ENCODE measurements at places on chromosomes 5 and 9. TPM values are rescaled to one million over a fixed set of nuclear protein-coding genes. Genes with fewer than 3 reads are reported as not detected.

GRCh38 chr9:4435197-4435596, 55.1 kb upstream of the SLC1A1 start:
- H3K27me3 ChIP-seq, result no peaks in the 10 kb centered on the region
- H3K36me3 ChIP-seq, result no peaks in the 10 kb centered on the region
- H3K27ac ChIP-seq, result no peak overlapping the region
- peaks cover 2% of the 10 kb centered on the region for H3K4me1 ChIP-seq
- no peak overlapping the region for H3K4me3 ChIP-seq

GRCh38 chr5:131381021-131381420, 117.2 kb downstream of the CDC42SE2 start:
- DNase-seq, result no peak
- H3K27ac ChIP-seq, result peak overlapping the region; percentile 39
- no peaks in the 10 kb centered on the region for H3K36me3 ChIP-seq
- no peak overlapping the region for H3K4me3 ChIP-seq
- peaks cover 10% of the 10 kb centered on the region for H3K4me1 ChIP-seq

GRCh38 chr9:126860757-126861466, 473 bp downstream of the ZBTB34 start:
- peak overlapping the region; percentile 91 for H3K27ac ChIP-seq
- DNase-seq, result no peak
- peak overlapping the region; percentile 81 for H3K4me3 ChIP-seq

- no peaks in the 10 kb centered on the region for H3K4me1 ChIP-seq
- no peaks in the 10 kb centered on the region for H3K36me3 ChIP-seq
- no peaks in the 10 kb centered on the region for H3K27me3 ChIP-seq
- H3K4me3 ChIP-seq, result no peak overlapping the region
- no peak overlapping the region for H3K27ac ChIP-seq
These were observed 38.9 kb upstream of the FAM174A start for GRCh38 chr5:100496296-100496695.

GRCh38 chr9:89596937-89597555, 7.8 kb upstream of the GADD45G start:
- H3K36me3 ChIP-seq, result no peaks in the 10 kb centered on the region
- no peak for DNase-seq
- H3K27me3 ChIP-seq, result peaks cover 4% of the 10 kb centered on the region
- no peak overlapping the region for H3K4me3 ChIP-seq

DNA sequence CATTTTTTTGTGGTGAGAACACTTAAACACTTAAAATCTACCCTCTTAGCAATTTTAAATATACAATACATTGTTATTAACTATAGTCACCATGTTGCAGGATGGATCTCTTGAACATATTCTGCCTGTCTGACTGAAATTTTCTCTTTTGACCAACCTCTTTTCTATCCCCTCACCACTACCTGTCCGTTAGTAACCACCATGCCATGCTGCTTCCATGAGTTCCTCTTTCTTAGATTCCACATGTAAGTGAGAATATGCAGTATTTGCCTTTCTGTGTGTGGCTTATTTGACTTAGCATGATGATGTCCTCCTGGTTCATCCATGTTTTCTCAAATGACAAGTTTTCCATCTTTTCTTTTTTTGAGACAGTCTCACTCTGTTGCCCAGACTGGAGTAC, 48.5 kb upstream of the NAA35 start:
- no peak overlapping the region for H3K27ac ChIP-seq
- no peak for DNase-seq
- peaks cover 10% of the 10 kb centered on the region for H3K36me3 ChIP-seq
- H3K4me1 ChIP-seq, result no peaks in the 10 kb centered on the region
- no peak overlapping the region for H3K4me3 ChIP-seq

- no peak overlapping the region for H3K27ac ChIP-seq
- no peaks in the 10 kb centered on the region for H3K36me3 ChIP-seq
- no peak overlapping the region for H3K4me3 ChIP-seq
- H3K4me1 ChIP-seq, result peaks cover 15% of the 10 kb centered on the region
These were observed 172.4 kb downstream of the SYK start for GRCh38 chr9:90974016-90974415.

DNA sequence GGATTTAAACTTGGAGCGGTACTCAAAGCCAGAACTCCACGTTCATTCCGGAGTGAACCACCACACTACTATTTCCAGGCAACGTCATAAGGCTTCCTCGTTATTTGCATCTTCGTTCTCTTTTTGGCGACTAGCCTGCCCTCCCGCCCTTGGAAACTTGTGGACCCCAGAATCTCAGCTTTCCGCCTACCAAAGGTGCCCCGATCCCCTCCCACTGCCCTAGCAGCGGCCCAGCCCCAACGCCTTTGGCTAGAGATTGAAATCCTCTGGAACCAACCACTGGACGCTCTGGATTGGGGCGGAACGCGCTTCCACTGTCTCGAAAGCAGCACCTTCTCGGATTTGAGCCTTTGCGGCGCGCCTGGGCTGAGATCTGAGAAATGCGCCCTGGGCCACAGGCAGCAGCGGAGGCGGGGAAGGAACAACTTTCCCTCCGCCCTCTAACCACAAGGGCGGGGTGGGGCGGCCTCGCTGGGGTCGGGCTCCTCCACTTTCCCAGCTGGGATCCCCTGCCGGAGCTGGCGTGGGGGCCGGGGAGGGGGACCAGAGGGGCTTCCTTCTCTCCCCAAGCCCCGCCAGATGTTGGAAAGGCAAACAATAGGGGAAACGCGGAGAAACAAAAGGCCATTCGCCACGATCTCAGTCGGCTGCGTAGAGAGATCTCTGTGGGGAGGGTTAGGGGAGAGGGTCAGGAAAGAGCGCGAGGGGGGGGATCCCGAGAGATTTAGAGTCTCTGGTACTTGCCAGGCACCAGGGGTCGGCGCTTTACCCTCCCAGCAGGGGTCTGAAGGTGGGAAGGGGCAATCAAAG, 1.3 kb downstream of the MOB3B start:
- peaks cover 41% of the 10 kb centered on the region for H3K4me1 ChIP-seq
- H3K36me3 ChIP-seq, result peaks cover 5% of the 10 kb centered on the region
- peak overlapping the region; percentile 94 for H3K4me3 ChIP-seq
- H3K27me3 ChIP-seq, result no peaks in the 10 kb centered on the region
- peak; percentile 79 for DNase-seq

DNA sequence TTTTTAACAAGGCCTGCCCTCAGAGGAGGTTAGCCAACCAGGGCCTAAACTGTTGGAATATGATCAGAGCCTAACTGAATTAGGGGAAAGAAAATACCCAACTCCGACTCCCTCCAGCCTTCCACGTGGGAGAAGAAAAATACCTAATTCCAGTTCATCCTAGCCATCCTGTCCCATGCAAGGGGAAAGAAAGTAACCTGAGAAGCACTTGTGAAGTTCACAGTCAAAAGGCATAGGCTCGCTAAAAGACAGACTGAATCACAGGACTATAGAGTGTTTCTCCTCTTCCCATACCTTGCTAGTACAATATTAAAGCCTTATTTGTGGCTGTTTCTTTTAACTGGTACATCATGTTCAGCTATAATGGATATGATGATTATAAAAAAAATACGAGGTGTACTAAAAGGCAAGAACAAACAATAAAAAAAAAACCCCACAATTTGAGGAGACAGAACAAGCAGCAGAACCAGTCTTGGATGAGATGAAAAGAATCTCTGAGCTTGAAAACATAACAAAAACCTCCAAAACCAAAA, 18.0 kb upstream of the ATP10B start:
- no peak overlapping the region for H3K27ac ChIP-seq
- no peaks in the 10 kb centered on the region for H3K36me3 ChIP-seq
- H3K4me3 ChIP-seq, result no peak overlapping the region
- peaks cover 10% of the 10 kb centered on the region for H3K4me1 ChIP-seq
- no peaks in the 10 kb centered on the region for H3K27me3 ChIP-seq

DNA sequence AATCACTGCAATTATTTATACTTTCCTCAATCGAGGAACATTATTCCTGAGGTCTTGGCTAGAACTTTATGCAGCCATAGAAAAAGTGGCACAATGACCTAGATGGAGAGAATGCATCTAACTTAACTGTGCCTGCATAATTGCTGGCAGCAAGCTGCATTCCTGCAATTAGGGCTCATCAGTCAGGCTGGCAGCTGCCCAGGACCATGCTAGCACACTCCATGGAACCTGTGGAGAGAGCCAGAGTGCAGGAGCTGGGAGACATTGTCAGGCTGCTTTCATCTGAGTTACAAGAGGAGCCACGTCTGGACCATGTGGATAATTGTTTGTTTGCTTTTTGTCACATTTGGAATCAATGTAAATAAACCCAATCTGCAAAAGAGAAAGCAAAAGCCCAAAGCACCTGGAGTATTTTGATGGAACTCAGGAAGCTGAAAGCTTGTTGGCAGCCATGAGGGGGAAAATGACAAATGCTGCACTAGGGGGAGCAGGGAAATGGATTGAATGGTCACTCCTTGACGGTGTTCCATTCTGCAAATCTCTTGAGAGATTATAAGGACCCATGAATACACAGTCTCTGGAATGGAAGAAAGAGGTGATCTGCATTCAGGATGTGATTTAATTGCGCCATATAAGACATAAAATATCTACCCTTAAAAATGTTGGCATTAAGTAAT, 839.9 kb downstream of the MAT2B start:
- peaks cover 11% of the 10 kb centered on the region for H3K4me1 ChIP-seq
- H3K4me3 ChIP-seq, result no peak overlapping the region
- DNase-seq, result no peak
- peaks cover 52% of the 10 kb centered on the region for H3K27me3 ChIP-seq

DNA sequence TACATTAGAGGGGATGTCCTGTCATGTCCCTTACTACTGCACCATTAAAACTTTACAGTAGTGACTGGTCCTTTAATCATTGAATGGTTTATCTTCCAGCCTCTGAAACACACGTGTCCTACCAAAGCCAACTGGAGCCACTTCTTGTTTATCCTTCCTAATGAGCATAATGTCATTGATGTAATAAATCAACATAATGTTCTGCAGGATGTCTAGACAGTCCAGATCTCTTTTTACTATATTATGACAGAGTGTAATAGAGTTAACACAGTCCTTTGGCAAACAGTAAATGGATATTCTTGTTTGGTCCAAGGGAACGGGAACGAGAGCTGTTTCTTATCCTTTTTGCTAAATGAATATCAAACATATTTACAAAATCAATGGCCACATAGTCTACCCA, 88.1 kb upstream of the PTPRD start:
- peaks cover 3% of the 10 kb centered on the region for H3K36me3 ChIP-seq
- peaks cover 14% of the 10 kb centered on the region for H3K4me1 ChIP-seq
- no peak overlapping the region for H3K4me3 ChIP-seq
- no peaks in the 10 kb centered on the region for H3K27me3 ChIP-seq

GRCh38 chr9:121399126-121399882, 29.3 kb upstream of the STOM start:
- H3K27me3 ChIP-seq, result peaks cover 2% of the 10 kb centered on the region
- peak overlapping the region; percentile 15 for H3K27ac ChIP-seq
- H3K36me3 ChIP-seq, result peaks cover 13% of the 10 kb centered on the region

DNA sequence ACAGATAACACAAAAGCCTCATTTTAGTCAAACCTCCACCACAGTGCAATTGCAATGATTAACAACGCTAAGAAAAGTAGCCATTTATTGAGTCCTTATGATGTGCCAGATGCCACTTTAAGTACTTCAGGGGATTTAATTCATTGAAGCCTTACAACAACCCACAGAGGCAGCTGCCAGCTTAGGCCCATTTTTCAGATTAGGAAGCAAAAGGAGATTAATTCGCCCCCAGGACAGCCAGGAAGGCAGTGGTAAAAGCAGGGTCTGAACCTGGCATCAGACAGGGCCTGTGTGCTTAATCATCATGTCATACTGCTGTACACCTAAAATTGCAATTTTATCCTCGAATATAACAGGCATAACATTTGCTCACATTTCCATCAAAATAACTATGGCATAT, 23.9 kb downstream of the MED27 start:
- H3K4me3 ChIP-seq, result no peak overlapping the region
- peaks cover 12% of the 10 kb centered on the region for H3K36me3 ChIP-seq
- H3K27ac ChIP-seq, result no peak overlapping the region
- peaks cover 2% of the 10 kb centered on the region for H3K4me1 ChIP-seq
- no peaks in the 10 kb centered on the region for H3K27me3 ChIP-seq

- no peak overlapping the region for H3K27ac ChIP-seq
- peaks cover 3% of the 10 kb centered on the region for H3K36me3 ChIP-seq
- H3K27me3 ChIP-seq, result no peaks in the 10 kb centered on the region
- no peak overlapping the region for H3K4me3 ChIP-seq
- peaks cover 14% of the 10 kb centered on the region for H3K4me1 ChIP-seq
- DNase-seq, result no peak
These were observed 31.1 kb downstream of the MLLT3 start for GRCh38 chr9:20591223-20591622.

- H3K36me3 ChIP-seq, result no peaks in the 10 kb centered on the region
- H3K4me3 ChIP-seq, result no peak overlapping the region
- peaks cover 15% of the 10 kb centered on the region for H3K4me1 ChIP-seq
- no peak for DNase-seq
- no peak overlapping the region for H3K27ac ChIP-seq
These were observed 37.0 kb downstream of the TNFSF8 start for GRCh38 chr9:114893221-114894010.

- peaks cover 19% of the 10 kb centered on the region for H3K4me1 ChIP-seq
- H3K4me3 ChIP-seq, result no peak overlapping the region
- no peak overlapping the region for H3K27ac ChIP-seq
- no peaks in the 10 kb centered on the region for H3K36me3 ChIP-seq
These were observed 51.5 kb upstream of the SAP30L start for GRCh38 chr5:154394307-154394706.

DNA sequence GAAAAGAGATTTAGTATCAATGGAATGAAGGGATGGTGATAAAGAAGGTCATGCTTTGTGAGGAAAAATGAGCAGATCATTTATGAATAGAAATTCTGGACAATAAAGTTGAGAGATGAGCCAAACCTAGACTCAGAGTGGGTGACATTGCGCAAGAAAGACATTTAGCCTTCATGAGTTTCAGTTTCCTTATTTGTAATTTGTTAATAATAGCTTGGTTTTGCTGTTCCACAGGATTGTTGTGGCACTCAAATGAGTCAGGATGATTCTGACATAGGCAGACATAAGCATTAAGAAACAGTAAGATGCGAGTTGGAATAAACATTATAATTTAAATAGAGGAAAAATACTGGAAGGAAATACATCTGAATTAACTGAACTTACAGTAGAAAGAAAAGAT, 34.8 kb downstream of the ITGA2 start:
- H3K27ac ChIP-seq, result no peak overlapping the region
- H3K4me3 ChIP-seq, result no peak overlapping the region
- H3K27me3 ChIP-seq, result no peaks in the 10 kb centered on the region
- no peaks in the 10 kb centered on the region for H3K4me1 ChIP-seq

GRCh38 chr9:68651280-68651893, 53.7 kb upstream of the PIP5K1B start:
- no peak overlapping the region for H3K27ac ChIP-seq
- no peak for DNase-seq
- H3K36me3 ChIP-seq, result no peaks in the 10 kb centered on the region
- no peaks in the 10 kb centered on the region for H3K4me1 ChIP-seq
- H3K4me3 ChIP-seq, result no peak overlapping the region

GRCh38 chr5:181259974-181260719, 796 bp downstream of the TRIM52 start:
- no peak for DNase-seq
- H3K36me3 ChIP-seq, result peaks cover 17% of the 10 kb centered on the region
- peaks cover 38% of the 10 kb centered on the region for H3K4me1 ChIP-seq
- no peaks in the 10 kb centered on the region for H3K27me3 ChIP-seq
- peak overlapping the region; percentile 97 for H3K27ac ChIP-seq

GRCh38 chr5:163635631-163636030, 130.2 kb downstream of the MAT2B start:
- DNase-seq, result no peak
- H3K27ac ChIP-seq, result no peak overlapping the region
- peaks cover 4% of the 10 kb centered on the region for H3K4me1 ChIP-seq
- H3K27me3 ChIP-seq, result peaks cover 5% of the 10 kb centered on the region
- no peak overlapping the region for H3K4me3 ChIP-seq

The TMEM215 gene
- total RNA-seq, result 0.07 TPM

The SH3RF2 gene
- 2.2 TPM for total RNA-seq

The SLC36A3 gene
- not detected for total RNA-seq

The ZNF608 gene
- 34.3 TPM for total RNA-seq

The PCDHA2 gene
- 0.44 TPM for total RNA-seq

The PCDHGB6 gene
- total RNA-seq, result 75.7 TPM

The CDH9 gene
- total RNA-seq, result 1.2 TPM

The SELENOP gene
- 86.9 TPM for total RNA-seq

The POU5F2 gene
- 1.9 TPM for total RNA-seq

The ECM2 gene
- total RNA-seq, result 0.16 TPM

The PROB1 gene
- total RNA-seq, result 1.6 TPM

The NRG2 gene
- 2.8 TPM for total RNA-seq

The INSL4 gene
- total RNA-seq, result not detected
